ENCODE measurements at places on chromosomes 6 and 20.

GRCh38 chr6:140316966-140317365 is 942.5 kb upstream of the CITED2 start:
- no peak for DNase-seq

DNA sequence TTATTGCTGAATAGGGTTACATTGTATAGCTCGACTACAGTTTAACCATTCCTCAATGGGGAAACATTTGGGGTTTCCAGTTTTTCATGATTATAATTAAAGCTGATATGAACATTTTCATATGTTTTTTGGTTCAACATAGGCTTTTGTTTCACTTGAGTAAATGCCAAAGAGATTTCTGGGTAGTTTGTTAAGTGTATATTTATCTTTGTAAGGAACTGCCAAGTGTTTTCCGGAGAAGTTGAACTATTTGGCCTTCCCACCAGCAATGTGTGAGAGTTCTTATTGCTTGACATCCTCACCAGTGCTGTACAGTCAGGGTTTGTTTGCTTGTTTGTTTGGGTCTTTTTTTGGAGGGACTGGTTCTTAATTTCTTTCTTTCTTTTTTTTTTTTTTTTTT is 83.7 kb upstream of the RALY start:
- DNase-seq: no peak

- DNase-seq: no peak
Observed at GRCh38 chr6:24766680-24767462, 7.9 kb upstream of the GMNN start.

DNA sequence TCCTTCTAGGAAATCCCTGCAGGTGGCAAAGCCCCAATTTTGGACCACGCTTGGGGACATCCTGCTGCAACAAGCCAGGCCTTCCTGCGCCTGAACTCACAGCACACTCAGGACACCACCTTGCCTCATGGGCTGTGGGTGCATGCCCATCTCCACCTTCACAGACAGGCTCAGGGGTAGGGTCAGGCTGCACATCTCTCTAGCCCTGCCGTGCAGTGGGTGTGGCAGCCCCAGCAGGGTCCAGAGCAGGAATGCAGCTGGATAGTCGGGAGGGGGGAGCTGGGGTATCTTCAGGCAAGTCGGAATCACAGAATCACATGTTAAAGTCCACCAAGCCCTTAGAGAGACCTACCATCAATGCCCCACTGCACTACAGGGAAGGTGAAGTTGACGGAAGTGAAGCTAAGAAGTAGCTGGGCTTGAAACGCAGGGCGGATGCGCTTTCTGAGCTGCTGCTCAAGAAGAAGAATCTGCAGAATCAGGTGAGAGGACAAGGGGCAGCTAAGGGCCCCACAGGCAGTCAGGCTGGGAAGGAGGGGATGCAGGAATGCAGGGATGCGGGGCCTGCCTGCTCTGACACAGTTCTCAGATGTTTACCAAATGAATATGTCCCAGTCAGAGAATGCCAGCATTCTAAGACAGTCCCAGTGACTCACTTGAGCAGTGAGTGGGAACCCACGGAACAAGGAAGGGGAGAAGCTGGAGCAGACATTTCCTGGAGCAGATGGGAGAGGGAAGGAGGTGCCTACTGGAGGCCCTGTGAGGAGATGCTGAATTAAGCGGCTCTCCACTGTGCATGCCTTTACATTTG is 11.3 kb downstream of the SERPINB6 start:
- no peak for DNase-seq

GRCh38 chr20:15805154-15805553 is 768.1 kb downstream of the KIF16B start:
- DNase-seq: no peak

DNA sequence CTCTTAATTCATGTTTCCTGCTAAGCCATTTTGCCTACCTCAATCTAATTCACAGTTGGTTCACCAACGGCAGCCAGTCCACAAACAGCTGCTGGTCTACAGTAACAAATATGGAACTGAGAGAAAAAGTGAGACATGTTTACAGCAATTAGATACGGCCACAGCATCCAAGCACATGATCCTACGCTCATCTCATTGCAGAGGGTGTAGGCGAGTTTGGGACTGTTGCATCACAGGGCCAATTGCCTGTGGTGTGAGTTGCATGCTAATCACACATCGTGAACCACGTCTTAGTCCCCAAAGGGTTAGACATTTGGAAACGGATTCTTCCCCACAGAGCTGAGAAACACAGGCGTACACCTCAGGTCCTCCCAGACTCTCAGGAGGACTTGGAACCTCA is 166.9 kb downstream of the EYA2 start:
- DNase-seq: no peak

DNA sequence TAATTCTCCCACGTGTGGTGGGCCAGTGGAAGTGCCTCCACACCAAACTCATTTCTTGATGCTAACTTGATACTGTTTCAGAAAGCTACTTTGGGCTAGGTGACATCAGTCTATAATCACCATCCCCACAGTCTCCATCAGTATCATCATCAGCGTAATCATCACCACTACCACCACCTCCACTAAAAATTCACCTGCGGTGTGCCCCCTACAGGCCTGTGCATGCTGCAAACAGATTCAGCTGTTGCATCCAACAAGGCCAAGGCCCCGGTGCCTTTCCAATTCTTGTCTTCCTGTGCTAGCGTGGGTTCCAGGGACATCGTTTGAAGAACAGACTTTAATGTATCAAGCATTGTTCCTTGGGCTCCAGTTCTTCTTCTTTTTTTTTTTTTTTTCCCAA is 201.3 kb upstream of the EXOC2 start:
- DNase-seq: no peak

DNA sequence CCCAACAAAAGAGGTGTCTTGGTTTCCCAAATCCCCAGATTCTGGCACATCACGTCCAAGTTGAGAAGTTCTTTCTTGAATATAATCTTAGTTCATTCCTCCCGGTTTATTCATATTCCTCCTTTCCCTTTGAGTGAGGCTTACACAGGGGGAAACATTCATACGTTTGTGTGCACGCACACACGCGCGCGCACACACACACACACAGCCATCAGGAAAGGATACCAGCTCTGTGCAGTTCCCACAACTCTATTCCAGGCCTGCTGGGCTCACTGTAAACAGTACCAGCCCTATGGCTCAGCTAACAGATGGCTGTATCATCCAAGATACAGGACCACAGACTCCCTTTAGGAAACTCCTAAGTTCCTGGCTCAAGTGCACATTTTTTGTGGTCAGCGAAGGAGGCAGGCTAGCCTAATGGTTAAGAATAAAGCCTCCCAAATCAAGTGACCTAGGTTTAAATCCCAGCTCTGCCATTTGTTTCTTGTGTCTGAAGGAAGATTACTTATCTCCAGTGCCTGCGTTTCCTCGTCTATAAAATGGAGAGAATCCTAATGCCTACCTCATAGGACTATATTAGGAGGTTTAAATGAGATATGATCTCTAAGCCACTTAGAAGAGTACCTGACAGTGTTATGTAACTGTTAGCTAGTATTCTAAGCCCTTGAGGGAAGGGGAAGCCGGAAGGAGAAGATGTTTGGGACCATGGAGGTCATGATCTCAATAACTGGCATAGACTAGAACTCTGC is 3.7 kb upstream of the TAF8 start:
- no peak for DNase-seq

Data from stimulated activated CD4-positive, alpha-beta T cell treated with anti-CD3 and anti-CD28 coated beads, Interleukin-4, amount 100 ng/mL, for 1 hour (primary cell).